ENCODE measurements at places on chromosomes 4 and X.

DNA sequence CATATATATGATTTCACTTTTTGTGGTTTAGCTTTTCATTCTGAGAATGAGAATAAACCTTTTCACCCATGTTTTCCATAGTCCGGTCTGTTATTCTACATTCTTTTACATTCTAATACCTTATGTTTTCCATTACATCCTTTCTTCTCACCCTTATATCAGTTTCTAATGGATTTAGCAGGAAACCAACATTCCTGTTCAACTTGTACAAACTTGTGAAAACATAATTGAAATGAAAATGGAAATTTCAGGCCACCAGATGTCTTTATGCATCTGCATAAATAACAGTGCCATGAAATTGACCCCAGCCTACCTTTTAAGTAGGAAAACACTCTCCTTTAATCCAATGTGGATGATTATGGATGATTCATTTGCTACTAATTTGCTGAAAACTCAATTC lies 494.8 kb upstream of the ZFP42 start:
- no peak for DNase-seq

- DNase-seq = no peak
Measured at GRCh38 chrX:9902656-9903055, 64.5 kb upstream of the CLDN34 start.

- no peak for DNase-seq
Measured at GRCh38 chr4:51918251-51918650, 75.3 kb downstream of the DCUN1D4 start.

- no peak for DNase-seq
Measured at GRCh38 chr4:6495296-6495590, 22.8 kb upstream of the PPP2R2C start.

Data from NCI-H1105 treated with DMSO at 0.1 percent for 48 hours (cell line).